ENCODE measurements at places on chromosomes 12 and 14. TPM values are rescaled to one million over a fixed set of nuclear protein-coding genes. Genes with fewer than 3 reads are reported as not detected.

Gene LPCAT3
- total RNA-seq, result 9.3 TPM

Gene ART4
- not detected for total RNA-seq

Gene CCDC175
- total RNA-seq, result 0.12 TPM

- DNase-seq, result peak; percentile 51
Measured at GRCh38 chr14:49999146-49999761, 106.4 kb downstream of the ARF6 start.

- no peak for DNase-seq
Measured at GRCh38 chr12:7497661-7498060, 5.9 kb downstream of the CD163 start.

- no peak for DNase-seq
Measured at GRCh38 chr12:106527356-106527755, 55.4 kb upstream of the RFX4 start.

DNA sequence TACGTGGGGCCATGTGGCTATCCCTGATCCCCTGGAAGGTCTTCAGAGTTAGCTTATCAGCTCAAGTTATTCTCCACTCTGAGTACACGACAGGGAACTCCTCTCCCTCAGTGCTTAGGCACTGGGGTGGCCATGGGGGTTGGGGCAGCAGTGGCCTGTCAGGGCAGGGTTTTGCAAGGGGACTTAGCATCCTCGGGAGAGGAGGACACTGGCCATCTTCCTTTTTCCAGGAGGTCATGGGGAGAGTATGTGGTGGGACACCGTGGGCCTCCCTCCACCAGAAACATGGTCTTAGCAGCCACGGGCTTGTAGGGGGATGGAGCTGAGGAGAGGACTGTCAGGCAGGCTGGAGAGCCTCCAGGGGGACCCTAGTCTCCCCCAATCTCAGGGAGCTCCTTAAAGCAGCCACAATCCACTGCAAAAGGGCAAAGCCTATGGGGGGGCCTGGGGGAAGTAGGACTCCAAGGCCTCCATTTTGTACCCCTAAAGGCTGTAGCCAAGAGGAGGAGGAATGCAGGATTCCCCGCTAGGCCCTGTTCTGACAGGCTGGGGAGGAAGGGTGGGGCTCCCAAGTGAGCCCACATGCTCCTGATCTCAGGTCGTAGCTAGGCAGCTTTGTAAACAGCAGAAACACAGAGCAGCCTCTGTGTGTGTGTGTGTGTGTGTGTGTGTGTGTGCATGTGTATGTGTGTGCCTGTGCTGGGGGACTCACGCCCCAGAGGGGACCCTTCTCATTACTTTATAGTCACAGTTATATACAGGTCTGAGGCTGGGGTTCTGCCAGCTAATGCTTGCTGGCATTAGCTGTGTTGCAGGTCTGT lies 36.6 kb downstream of the KRT80 start:
- DNase-seq, result no peak

DNA sequence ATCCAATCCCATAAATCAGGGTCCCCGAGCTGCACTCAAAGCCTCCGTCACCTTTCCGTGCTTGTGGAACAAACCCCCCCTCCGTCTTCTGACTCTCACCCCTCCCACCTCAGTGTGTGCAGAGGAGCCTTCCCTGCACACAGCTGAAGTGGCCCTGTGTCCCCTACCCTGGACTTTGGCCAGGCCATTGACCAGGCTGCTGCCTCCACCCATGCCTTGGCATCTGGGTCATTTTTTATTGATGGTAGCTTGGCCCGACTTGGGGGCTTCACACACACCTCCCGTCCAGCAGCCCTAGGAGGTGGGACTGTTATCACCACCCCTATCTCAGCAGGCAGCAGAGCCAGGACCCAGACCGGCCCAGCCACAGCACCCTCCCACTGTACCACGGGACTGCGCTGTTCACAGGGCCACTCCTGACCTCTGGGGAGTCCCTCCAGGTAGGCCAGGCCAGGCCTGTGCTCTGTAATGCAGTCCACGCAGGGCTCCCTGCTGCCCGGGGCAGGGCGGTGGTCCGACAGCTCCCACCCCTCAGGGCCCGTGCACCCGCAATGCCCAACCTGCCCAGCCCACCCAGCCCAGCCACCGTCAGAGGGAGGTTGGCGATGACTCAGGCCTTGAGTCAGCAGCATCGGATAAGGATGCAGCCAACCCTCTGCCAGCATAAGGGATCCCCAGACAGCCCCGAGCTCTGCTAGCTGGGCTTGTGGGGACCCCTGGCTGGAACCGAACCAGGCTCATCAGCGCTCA lies 9.2 kb upstream of the INF2 start:
- peak; percentile 78 for DNase-seq

DNA sequence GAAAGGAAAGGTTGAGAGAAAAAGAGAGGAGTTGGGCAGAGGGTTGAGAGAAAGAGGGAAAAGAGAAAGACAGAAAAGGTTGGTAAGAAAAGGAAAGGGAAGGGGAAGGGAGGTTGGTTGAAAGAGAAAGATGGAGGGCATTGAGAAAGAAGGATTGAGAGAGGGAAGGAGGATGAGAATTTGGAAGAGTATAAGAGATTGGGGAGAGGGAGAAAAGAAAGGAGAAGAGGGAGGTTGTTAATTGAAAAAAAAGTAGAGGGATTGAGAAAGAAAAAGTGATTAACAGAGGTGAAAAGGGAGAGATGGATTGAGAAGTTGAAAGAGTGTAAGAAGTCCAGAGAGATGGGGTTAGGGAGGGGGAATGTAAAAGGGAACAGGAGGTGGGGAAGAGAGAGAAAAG lies 21.5 kb upstream of the ERGIC2 start:
- no peak for DNase-seq

Data from NCI-H460 (cell line).